ENCODE measurements at places on chromosomes 1 and 21.

DNA sequence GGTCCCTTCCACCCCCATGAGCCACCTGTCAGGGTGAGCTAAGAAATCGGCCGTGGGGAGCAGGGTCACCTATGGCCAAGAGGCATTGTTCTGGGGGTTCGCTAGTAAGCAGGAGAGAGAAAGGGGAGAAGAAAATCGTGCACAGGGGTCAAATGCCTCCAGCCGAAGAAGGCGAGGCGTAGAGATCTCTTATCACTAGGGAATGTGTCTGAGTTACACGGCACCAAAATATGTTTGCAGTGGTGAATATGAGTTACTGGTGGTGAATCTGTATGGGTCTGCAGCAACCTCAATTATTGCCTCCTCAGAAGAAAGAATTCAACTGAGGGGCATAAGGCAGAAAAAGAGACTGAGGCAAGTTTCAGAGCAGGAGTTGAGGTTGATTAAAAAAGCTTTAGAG, 54.2 kb upstream of the RABGAP1L start:
- DNase-seq, result no peak

DNA sequence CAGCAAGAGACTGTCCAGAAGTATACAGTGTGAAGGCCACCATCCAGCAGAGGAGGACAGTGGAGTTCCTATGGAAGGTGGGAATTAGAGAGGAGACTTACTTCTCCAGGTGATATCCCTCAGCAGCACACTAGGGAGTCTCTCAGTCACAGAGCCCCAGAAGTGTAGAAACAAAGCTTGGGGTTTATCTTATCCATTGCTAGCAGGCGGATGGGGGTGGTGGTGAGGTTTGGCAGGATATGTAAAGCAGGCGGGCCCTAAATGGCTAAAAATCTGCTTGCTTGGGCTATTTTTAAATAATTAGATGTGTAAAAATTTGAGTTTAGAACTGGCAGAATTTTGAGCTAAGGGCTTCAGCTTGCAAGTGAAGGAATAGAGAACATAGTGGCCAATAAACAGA, 50.1 kb upstream of the RGS18 start:
- no peak for DNase-seq

DNA sequence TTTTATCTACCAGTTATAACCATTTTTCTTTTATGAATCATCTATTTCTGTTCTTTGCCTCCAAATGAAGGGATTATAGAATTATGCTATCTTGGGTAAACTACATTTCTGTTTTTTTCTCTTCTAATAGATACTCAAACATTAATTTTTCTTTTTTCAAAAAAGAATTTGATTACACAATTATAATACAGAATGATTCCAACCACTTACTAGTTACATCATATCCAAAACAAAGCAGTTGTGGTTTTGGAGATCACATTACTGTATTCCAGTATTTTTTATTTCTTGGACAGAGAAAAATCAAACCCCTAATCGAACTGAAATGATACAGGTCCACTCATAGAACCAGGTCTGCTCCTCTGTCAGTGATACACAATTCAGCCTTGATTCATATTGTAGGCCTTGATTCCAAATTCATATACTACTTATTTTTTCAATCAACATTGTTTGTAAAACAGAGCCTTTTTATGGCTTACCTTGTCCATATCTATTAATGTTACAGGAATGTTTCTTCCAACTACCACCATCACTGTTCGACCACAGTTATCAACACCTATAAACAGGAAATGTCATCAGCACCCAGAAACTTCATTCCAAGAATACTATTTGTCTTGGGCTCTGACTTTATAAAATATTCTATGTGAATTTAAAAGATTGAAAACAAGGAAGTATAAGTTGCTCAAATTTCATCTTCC, 43.2 kb downstream of the GDAP2 start:
- DNase-seq, result no peak

- no peak for DNase-seq
Observed at GRCh38 chr1:214471458-214471857, 79.9 kb downstream of the PTPN14 start.

DNA sequence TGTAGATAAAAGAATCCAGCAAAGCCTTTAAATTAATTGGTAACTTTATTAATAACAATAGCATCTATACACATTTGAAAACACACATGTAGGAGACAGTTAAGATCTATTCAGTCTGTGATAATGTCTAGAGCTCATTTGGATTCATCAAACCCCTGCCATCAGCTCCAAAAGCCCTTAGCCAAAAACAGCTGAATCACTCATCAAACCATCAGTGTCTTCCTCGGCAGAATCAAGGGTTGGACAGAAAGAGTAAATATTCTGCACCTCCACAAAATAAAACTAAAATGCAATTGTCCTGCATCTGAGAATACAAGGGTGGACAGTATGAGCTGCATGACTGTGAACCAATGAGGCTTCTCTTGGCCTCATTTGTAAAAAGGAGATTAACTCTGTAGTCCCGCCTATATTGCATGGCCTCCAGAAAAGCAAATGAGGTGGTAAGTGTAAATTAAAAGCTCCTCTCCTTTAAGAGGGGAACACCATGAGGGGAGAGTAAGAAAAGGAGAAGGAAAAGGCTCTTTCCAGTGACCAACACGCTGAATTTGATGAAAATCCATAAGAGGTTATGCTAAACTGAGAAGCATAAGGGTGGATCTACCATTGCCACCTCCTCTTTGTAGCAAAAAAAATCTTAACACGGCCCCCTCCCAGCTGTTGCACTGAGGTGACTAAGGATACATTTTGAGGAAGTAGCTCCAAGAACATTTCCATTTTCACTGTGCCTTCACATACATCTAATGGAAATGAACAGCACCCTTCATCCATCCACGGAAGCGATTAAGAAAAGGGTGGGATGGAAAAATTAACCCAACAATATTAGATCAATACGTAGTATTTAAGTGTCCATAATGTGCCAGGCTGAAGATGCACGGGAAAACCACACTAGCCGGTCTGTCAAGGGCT, 14.7 kb upstream of the BOLA1 start:
- DNase-seq, result no peak

DNA sequence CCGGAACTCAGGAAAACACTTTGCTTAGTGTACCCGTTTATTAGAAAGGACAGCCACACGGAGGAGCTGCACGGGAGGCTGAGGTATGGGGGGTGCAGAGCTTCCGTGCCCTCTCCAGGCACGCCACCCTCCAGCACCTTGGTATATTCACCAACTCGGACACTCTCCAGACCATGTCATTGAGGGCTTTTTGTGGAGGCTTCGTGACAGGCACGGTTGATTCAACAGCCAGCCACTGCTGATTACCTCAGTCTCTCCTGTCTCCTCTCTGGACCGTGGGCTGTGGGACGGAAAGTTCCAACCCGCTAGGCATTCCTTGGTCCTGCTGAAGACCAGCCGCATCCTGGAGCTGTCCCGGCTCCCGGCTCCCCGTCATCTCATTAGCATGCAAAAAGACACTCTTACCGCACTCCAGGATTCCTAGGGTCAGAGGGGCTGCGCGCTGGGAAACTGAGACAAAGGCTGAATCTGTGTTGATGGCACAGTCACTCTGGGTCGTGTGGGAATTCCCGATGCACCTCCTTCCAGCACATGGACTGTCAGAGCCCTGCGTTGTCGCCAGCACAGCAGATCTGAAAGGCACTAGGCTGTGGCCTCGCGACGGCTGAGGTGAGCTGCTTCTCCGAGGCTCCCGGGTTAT, 65.6 kb downstream of the PRKCZ start:
- DNase-seq, result no peak

- DNase-seq, result no peak
Observed at GRCh38 chr1:231590453-231591198, 36.0 kb upstream of the DISC1 start.

DNA sequence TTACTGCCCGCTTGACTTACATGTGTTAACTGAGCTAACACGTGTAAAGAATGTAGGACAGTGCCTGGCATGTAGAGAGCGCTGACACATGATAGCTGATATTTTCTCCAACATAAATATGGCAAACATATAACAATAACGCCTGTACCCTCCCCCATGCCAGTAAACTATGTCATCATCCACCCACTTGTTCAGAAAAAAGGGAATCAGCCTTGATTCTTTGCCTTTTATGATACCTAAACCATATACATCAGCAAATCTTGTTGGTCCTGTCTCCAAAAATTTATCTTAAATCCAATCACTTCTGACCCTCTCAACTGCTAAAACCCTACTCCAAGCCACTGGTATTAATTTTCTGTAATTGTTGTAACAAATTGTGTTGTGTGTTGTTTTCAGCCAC, 1.1 kb upstream of the ZNF692 start:
- DNase-seq, result no peak

DNA sequence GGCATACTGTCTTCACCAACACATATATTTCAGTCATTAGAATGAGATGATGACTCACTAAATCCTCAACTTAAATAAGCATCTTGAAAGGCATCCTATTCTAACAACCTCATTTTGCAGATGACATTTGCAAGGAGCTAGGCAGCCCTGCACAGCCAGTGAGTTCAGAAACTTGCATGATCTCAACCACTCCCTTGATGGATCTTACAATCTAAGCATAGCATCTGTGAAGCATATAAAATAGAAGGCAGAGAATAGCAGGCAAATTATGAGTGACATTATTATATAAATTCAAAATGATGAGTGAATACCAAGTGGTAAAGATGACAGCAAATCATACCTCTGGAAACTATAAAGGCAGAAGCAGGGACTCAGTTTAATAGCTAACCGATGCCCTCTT, 31.6 kb downstream of the KRTAP20-3 start:
- no peak for DNase-seq

DNA sequence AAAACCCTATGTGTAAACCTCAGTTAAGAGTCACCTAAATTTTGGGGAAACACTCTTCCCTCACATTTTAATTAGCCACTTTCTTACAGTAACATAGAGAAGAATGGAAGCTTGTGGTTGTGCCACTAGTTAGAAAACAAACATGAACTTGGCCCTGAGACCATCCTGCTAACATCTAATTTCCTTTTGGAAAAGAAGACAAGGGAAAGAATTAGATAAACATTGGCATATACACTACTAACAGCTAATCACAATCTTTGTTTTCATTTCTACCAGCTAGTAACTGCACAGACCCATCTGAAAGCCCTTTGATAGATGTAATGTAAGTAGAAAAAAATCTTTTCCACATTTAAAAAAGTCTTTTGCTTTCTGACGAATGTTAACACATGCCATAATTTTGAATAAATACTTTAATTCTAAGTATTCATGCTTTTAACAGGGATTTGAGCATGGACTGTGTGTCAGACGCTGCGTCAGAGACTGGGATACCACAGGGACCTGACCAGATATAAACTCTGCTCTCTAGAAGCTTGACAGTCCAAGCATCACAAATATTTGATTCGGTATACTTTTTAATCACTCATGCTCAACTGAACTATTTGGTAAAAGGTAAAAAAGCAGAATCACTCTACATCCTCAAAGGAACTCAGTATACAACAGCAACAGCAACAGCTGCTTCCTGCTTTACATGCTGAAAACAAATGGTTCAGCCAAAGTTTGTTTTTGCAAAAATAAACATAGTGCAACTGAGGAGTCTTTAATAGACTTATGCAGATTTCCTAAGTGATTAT, 30.2 kb downstream of the DPH5 start:
- DNase-seq, result no peak

DNA sequence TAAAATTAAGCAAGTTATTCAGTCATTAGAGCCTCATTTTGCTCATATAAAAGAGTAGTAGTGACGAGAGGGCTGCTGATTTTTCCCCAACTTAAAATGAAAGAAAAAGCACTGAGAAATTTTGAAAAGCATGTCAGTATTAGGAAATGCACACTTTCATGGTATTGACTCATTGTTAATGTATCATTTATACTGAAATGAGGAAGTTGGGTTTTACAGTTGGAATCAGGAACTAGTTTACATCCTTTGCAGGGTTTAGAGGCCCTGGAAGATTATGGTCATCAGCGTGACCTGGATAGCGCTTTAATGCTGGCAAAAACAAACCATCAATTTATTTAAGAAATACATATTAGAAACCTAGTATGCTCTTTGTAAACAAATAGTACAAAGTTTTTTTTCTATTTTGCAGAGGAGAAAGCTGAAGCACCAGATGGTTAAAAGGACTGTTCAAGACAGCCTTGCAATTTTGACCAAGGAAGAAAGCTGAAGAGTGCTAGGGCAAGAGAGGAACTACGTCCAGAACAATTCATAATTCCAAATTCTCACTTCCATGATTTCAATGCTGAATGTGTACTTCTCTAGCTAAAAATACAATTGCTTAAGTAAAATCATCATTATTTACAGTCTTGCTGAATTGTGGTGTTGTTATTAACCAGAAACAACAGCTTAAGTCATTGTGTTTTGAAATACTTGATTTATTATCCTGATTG, 94.8 kb upstream of the SGIP1 start:
- DNase-seq, result no peak

DNA sequence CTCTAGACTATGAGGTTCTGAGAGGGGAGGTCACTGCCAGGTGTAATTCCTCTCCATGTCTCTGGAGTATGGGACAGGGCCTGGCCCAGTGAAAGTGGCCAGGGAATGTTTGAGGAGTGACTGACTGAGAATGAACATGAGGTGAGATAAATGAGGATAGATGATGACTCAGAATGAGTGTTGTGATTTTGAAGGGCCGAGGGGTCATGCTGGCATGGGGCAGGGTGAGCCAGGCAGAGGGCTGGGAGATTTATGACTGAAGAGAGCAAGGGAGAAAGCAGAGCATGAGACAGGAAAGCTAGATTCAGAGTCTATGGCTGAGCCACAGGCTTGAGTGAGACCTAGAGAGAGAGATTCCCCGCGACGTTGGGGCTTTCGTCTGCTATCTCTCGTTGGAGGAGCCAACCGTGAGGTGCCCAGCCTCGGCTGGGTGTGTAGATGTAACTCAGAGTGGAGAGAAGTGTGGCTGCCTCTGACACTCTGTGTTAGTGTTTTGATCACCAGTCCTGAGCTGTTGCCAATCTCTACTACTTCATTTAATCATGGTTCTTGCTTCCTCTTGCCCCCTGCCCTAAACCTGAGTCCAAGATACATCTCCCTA, 50.1 kb downstream of the FOXD2 start:
- no peak for DNase-seq

All from activated T-helper 1 cell treated with anti-CD3 and anti-CD28 coated beads, Interleukin-2, amount 50 U/mL, for 16 hours (primary cell).